ENCODE measurements at places on chromosomes 4 and X.

DNA sequence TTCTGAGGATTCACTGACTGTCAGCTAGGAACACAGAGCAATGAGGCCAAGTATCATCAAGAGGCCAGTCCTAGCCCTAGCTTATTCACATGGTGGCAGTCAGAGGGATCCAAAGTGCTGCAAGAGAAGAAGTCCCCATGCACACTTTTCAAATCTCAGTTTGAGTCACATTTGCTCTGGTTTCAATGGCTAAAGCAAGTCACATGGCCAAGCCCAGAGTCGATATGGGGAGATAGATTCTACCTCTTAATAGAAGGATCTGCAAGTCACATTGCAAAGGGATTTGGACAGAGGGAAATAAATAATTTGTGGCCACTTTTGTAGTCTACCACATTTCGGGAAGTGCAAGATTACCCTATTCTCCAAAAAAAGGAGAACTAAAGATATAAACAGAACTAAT is 3.7 kb upstream of the LCORL start:
- no peak for DNase-seq

GRCh38 chr4:80187677-80188076 is 9.6 kb upstream of the PRDM8 start:
- no peak for DNase-seq

- DNase-seq, result no peak
Measured at GRCh38 chr4:97593248-97593647, 550.0 kb downstream of the STPG2 start.

GRCh38 chr4:13829457-13829856 is 201.9 kb upstream of the BOD1L1 start:
- no peak for DNase-seq

DNA sequence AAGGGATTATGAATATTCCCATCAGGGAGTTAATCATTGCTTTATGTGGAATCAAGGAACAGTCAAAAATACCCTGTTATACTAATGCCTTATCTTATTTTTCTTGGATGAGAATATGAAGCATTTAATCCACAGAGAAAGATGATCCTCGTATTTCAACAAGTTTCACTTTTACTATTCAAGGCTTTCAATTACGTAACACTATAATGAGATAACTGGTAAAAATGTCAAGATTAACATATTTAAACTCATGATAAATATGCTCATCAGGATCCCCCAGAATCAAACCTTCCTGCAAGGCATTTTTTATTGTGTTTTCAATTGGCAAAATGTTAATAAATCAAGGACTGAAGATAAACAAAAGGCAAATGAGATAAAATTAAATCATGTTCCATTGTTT is 5.1 kb downstream of the ZXDA start:
- no peak for DNase-seq

- DNase-seq, result no peak
Measured at GRCh38 chr4:16158504-16158852, 67.8 kb downstream of the TAPT1 start.

DNA sequence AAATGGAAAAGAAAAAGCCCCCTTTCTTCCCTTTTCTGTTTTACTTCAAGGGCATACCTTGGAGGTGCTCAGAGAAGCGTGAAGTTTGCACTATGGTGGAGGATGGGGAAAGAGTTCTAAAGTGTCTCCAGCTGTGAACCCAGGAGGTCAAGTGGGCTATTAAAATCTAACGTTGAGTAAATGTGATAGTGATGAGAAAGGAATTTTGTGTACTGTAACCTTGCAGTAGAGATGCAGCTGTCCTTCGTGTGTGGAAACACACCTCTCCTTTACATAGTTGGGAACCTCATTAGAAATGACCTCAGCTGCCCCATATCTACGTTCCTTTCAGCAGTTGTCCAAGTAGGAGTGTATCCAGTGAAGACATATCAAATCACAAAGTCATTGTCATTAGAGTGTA is 26.5 kb downstream of the ADH5 start:
- no peak for DNase-seq

DNA sequence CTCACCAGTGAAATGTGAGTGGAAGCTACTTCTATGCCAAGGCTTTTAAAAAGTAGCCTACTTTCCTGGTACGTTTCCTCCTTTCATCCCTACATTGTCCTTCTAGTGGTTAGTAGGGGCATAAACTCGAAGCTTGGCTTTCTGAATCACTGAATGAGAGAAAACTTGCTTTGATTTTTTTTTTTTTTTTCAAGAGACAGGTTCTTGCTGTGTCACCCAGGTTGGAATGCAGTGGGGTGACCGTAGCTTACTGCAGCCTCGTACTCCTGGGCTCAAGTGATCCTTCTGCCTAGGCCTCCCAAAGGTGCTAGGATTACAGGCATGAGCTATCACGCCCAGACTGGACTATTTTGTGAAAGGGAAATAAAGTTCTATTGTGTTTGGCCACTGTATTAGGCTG is 89.1 kb upstream of the IGFBP7 start:
- DNase-seq, result no peak

DNA sequence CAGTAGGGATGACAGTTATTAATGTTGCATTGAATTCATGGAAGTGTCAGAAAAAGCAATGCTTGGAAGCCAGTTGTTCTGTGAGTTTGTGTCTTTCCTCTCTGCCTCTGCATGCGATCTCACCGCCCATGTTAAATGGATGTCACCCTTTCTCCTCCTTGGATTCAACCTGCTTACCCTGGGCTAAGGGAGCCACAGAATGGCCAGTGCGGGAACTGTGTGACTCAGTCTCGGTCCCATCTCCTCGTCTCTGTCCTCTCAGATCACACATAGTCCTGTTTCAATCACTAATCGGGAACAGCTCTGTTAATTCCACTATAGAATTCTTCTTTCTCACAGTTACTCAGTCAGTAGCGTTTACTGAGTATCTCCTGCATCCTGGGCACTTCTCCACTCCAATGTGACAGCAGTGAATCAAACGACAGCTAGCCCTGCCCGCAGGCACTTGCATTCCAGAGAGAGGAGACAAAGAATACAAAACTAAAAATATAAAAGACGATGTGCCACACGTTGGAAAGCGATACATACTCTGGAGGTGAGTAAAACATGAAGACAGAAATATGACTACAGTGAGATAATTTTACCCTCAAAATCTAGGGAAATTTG is 53.6 kb upstream of the TLR3 start:
- no peak for DNase-seq

DNA sequence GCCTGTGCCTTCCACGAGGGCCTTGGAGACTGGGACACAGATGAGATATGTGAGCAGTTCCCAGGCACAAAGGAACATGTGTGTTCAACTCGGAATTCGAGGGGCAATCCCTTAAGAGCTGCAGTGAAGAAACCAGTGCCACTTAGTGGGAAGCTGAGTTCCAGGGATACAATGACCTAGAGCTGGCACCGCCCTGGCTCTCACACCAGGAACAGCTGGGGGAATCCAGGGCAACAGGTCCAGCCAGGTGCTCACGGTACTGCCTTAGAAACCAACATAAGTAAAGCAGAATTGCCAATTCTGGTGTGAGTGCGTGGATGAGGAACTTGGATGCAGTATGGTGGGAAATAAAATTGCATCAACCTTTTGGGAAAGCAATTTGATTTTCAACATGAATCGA is 122.9 kb downstream of the AFAP1 start:
- no peak for DNase-seq

GRCh38 chr4:1718095-1718850 is 2.9 kb downstream of the TMEM129 start:
- DNase-seq, result no peak

DNA sequence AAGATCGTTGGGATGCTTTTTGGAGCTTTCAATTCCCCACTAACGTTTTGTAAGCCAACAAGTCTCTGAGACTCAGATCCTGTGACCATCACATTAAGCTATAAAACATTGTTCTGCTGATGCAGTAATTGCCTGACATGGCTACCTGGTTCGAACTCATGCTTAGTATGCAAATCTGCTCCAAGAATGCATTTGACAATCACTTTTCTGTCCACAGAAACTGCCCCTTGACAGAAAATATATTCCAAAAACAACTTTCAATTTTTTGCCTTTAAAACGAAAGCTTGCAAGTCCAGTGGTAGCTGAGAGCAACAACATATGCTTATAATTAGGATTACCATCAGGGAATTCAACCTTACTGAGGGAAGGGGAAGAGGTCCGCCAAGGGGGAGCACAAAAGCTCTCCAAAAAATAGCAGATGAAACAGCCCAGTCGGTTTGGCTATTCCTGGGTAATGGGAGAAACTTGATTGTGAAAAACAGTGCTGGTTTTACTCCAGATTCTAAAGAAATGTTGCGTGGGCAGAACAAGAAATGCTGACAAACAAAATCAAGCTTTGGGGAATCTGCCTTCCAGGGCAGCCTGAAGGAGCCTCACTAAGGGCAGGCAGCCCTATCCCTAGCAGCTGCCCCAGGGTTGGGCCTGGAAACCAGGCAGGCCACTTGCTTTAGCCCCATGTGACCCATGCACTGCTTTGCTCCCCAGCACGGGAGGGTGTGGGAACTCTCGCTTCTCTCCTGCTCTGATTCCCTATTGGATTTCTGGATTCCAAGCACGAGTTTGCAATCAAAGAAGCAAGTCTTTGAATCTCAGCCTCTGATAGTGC is 160.7 kb upstream of the LDB2 start:
- peak; percentile 76 for DNase-seq

- DNase-seq, result peak; percentile 10
Measured at GRCh38 chrX:19017271-19017670, 33.4 kb upstream of the PHKA2 start.

GRCh38 chr4:173794662-173795061 is 264.6 kb upstream of the HAND2 start:
- DNase-seq, result peak; percentile 58

DNA sequence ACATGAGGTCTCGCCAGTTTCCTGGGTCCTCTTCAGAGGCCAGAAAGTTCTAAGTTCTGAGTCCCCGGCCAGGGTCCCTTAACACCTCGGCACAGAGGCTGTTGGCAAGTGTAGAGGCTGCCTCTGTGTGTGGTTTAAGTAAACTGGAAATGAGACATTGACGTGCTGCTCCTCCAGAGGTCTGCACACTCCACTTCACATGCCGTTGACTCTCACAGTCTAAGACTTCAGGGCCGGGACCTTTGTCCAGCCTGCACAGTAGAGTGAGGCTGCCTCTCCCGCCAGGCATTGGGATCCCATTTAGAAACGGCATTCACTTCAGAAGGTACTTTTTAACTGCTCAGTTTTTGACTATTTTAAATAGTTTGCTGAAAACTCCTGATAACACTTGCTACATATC is 10.6 kb upstream of the TADA2B start:
- no peak for DNase-seq

DNA sequence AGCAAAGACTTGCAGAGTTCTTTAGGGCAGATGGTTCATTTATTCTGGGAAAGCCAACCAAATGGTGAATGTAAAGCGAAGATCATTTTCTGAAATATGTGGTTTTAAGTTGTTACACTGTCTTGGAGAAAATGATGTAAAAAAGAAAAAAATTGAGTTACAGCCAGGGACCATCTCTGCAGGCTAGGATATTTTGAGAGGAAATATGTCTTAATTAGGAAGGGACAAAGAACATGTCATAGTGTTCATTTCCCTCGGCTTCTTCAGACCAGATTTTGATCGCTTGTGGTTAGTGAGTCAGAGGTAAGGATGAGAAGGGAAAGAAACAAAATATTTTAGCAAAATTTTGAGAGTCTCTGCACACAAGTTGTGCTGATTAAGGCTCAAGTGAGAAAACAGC is 59.0 kb upstream of the C1QTNF7 start:
- DNase-seq, result peak; percentile 95

DNA sequence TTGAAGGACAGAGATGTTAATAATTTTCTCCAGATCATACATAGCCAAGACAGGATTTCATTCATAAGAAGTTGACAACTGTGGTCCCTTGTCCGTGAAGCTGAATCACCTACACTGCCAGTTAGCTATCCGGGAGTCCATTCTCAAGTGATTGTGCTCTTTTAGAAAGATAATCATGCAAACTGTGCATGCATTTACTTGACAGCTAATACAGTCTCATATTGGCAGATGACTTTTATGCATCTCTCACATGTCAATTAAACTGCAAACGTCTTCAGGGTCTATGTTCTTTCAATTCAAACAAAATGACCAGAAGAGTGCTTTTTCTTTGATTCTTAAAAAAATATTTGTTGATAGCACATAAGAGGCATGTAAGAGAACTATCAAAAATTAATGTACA is 1572.9 kb downstream of the C4orf33 start:
- no peak for DNase-seq
